ENCODE measurements at places on chromosomes 1 and 21.

DNA sequence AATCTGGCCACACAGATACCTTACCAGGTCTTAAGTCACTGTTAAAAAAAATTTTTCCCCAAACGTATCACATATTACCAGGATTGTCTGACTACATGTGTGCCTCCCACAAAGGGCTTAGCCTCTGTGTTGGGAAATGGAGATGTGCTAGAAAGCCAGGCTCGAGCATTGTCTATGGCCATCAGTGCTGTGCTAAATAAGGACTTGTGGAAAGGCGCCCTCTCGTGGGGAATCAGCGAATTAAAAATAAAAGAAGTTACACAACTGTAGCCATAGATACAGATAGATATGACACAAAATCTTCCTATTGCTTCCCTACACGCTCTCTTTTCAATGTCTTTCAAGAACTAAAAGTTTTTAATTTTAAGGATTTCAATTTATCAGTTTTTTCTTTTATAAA, 47.5 kb upstream of the CRNN start:
- peak; percentile 44 for DNase-seq

- DNase-seq, result no peak
These were observed 15.0 kb upstream of the TEKT2 start for GRCh38 chr1:36068866-36069265.

GRCh38 chr1:119510046-119510445, 3.0 kb downstream of the HSD3B1 start:
- DNase-seq, result no peak

DNA sequence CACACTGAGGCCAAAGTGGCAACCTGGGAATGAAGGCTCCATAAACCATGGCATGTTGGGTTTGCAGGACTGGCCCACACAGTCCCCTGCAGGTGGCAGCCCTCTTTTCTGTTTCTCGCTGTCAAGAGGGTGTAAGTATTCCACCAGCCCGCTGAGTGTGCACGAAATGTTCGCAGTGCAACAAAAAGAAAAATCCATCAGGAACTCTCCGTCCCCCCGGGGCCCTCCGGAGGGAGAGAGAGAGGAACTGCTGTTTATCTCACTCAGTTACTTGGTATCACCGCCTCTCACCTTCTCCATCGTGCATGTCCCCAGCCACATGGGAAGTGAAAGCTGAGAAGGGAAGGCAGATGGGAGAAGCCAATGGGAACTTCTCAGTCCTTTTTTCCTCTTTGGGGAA, 38.3 kb downstream of the NCF2 start:
- DNase-seq, result no peak

GRCh38 chr1:210369425-210369824, 40.7 kb downstream of the HHAT start:
- no peak for DNase-seq

GRCh38 chr21:27631471-27631870, 664.6 kb upstream of the ADAMTS5 start:
- DNase-seq, result no peak

- DNase-seq, result no peak
These were observed 10.3 kb upstream of the CD101 start for GRCh38 chr1:116991171-116991845.

DNA sequence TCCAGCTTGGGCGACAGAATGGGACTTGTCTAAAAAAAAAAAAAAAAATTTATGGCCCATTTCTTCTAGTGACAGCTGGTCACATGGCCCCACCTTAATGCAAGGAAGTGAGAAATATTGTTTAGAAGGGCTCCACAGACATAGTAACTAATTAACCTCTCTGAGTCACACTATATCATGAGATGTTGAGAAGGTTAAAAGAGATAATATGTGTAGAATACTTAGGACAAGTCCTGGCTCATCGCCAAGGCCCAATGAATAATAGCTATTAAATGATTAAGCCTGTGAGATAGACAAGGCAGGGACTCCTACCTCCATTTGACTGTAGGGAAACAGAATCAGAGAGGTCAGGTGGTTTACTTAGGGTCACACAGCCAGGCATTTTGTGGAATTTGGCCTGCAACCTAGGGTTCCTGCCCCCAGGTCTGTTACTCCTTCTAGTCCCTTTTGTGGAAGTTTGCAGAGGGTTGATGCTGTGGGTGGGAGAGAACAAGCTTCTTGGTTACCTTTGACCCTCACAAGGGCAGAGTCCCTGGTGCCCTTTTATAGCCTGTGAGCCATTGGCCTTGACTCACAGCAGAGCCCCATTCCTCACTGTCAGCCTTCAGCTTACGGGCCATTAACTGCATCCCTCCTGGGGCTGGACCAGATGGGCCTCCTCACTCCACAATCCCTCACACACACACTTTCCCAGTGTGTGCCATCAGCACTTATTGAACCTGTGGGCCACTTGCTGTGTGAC, 48.5 kb downstream of the OPRD1 start:
- no peak for DNase-seq

DNA sequence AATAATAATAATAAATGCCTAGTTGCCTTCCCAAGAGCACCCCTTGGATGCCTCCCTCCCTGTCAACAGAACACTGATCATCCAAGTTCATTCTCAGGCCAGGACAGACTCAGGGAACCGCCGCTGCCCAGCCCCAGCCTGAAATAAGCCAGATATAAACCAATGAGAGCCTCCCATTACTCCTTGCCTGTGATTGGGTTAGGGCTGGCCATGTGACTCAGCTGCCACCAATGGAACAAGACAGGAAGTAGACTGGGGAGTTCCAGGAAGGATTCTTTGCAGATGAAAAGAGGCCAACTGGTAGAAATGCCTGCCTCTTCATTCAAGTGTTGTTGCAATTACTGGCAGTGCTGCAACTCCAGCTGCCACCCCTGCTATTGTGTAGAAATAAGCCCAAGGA, 146.4 kb upstream of the TIAM1 start:
- DNase-seq, result no peak

DNA sequence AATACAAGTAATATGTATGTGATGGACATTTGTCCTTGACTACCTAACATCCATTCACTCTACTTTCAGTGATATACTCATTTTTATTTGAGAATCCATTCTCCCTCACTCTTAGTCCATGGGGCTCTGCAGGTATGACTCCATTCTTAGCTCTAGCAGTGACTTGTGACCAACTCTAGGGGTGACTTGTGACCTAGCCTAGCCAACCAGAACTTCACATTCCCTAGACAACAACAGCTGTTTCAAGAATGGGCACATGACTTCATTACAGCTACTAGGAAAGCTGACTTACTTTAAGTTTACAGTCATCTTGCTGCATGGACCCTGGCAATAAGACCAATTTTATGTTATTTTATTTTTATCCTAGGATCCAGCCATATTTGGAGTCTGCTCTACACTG, 23.6 kb upstream of the DDX59 start:
- DNase-seq, result no peak

DNA sequence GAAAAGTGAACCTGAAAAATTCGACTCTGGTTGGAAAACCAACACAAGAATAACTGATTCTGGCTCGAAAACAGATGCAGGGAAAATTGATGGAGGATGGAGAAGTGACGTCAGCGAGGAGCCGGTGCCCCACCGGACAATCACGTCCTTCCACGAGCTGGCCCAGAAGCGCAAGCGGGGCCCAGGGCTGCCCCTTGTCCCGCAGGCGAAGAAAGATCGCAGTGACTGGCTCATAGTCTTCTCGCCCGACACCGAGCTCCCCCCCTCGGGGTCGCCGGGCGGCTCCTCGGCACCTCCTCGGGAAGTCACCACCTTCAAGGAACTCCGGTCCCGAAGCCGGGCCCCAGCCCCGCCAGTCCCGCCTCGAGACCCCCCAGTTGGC, 1.9 kb downstream of the RUSC1 start:
- no peak for DNase-seq

- DNase-seq, result no peak
These were observed 60.4 kb upstream of the C1orf53 start for GRCh38 chr1:197841883-197842553.

GRCh38 chr1:1092149-1092855, 18.2 kb upstream of the RNF223 start:
- DNase-seq, result no peak

DNA sequence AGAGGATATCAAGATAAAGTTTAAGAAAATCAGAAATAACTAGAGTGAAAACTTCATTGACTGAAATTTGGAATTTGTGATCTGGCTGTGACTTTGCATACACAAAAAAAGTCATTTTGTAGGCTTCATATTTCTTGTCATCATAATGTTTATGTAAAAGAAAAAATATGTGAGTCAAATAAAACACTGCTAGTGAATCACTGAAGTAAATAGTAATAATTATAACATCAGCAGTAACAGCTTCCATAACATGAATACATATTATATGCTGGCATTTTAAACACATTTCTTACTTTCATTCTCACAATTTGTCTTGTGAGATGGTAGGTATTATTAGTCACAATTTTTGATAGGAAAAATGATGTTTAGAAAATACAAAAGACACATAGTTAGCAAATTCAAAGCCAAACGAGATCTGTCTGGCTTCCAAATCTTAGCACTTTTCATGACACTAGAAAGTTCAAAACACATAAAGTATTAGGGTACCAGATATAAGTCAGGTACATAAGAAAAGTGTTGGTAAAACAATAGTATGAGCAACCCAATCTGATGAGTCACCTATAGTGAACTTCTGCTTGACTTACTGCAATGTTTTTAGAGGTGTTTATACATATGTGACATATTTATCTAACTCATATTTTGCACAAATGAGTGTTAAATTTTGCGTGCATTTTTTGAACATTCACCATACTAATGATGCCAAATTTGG, 241.0 kb upstream of the SNX7 start:
- DNase-seq, result no peak

DNA sequence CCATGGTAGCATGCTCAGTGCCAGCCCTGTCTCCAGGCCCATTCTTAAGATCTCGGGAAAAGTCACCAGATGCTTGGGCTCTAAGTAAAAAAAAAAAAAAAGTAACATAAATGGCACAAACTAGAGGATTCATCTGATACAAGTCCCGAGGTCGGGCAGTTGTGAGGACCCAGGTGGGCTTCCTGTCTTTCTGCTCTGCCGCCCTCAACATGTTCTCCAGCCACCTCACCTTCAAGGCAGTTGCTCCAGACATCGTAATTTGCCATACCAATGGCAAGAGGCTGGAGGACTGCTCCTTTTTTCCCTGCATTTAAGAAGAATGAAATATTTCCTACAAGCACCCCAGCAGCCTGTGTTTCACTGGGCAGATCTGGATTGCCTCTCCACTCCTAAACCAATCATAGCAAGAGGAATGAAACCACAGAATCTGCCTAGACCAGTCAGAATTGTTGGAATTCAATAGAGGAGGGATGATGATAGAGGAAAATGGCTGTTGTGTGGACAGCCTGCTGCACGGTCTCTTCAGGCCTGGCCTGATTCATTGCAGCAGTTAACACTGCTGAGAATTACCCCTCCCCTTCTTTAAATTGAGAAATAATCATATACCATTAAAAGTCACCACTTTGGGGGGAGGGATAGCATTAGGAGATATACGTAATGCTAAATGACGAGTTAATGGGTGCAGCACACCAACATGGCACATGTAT, 5.4 kb downstream of the HMGN2 start:
- DNase-seq, result no peak

GRCh38 chr21:17185674-17186073, 327.2 kb upstream of the CXADR start:
- DNase-seq, result no peak

DNA sequence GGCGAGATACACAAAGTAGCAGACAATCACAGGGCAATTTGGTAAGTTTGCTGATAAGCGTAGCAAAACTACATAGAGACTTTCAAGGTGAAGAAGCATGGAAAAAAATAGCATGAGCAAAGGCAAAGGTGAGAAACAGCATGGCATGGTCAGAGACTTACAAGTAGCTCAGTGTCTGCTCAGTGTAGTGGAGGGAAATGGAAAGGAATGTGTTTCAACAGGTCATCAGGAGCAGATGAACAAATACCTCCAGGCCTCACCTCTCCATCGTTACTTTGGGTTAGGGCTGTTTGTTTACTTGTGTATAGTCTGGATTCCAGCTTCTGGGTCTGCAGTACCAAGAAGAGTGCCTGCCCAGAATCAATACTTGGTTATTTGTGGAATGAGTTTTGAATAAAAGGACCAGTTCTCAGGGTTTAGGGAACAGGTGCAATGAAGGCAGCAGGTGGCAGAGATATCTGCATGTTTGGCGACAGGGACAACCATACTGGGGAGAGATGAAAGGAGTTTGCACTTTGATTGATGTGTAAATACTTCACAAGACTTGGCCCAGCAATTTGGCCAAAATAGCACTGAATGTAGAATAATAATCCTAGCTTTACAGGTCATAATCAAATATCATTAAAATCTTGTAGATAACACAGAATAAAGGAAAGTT, 97.0 kb upstream of the FGGY start:
- DNase-seq, result no peak

- DNase-seq, result peak; percentile 31
These were observed at the start of gene SV2A for GRCh38 chr1:149917571-149918144. SV2A (minus strand) TSS chr1:149917844; CDS start chr1:149913840, 4,004 bp downstream.

DNA sequence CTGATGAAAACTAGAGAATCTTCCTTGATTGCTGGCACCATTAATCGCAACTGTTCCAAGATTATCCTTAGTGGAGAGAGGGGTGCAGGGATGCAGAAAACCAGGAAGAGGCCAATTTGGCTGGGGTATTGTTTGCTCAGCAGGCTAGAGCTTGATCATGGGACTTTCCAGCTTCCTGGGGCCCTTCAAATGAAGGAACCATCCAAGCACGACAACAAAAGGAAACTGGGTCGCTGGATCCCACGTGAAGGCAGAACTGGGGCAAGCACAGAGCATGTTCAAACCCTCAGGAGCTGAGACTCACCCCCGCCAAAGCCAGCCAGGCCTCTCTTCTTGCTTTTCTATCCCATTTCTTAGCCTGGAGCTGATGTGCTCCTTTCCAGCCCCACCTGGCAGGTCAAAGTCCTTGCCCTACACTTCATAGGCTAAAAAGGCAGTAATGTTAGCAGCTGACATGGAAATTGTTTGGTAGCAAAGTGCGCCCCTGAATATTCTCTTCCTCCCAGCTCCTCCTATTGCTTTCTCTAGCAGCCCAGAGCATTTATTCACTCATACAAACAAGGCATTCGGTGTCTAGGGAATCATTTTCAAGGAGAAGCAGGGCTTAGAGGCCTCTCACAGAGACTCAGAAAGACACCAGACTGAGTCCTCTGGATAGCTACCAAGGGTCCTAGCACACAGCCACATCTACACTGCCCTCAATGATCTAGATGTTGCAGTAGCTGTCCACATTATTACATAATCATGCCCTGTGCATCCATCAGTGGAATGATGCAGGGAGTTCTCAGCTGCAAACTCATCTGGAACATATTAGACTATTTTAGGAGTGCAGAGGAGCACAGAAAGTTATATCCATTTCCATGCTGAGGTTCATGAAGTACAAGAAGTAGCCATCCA, 11.5 kb downstream of the KCNA2 start:
- no peak for DNase-seq

- DNase-seq, result no peak
These were observed 52.0 kb upstream of the LYPLAL1 start for GRCh38 chr1:219121679-219122078.

GRCh38 chr1:4771721-4772120, 117.3 kb downstream of the AJAP1 start:
- DNase-seq, result no peak

GRCh38 chr1:160083968-160084770, 2.8 kb downstream of the KCNJ9 start:
- DNase-seq, result peak; percentile 65

DNA sequence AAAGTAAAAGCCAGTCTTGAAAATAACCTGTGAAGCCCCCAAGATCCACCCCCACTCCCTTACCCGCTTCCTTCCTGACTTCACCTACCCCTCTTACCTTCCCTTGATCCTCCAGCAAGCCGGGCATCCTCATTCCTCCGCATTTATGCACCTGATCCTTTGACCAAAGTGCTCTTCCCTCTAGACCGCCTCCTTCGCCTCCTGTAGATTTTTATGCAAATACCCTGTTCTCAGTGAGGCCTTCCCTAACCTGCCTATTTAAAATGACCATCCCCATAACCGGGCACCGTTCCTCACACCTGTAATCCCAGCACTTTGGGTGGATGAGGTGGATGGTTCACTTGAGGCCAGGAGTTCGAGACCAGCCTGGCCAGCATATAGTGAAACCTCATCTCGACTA, 1.1 kb upstream of the NENF start:
- no peak for DNase-seq

Measured in activated CD4-positive, alpha-beta T cell treated with anti-CD3 and anti-CD28 coated beads for 24 hours (primary cell).